Lower leg skin (tissue), 4 donors: ENCODE measurements at places on chromosomes 11 and 22. TPM values are rescaled to one million over a fixed set of nuclear protein-coding genes. Genes with fewer than 3 reads are reported as not detected.

GRCh38 chr11:46277313-46277621 lies 195 bp upstream of the CREB3L1 start:
- no peak for DNase-seq

DNA sequence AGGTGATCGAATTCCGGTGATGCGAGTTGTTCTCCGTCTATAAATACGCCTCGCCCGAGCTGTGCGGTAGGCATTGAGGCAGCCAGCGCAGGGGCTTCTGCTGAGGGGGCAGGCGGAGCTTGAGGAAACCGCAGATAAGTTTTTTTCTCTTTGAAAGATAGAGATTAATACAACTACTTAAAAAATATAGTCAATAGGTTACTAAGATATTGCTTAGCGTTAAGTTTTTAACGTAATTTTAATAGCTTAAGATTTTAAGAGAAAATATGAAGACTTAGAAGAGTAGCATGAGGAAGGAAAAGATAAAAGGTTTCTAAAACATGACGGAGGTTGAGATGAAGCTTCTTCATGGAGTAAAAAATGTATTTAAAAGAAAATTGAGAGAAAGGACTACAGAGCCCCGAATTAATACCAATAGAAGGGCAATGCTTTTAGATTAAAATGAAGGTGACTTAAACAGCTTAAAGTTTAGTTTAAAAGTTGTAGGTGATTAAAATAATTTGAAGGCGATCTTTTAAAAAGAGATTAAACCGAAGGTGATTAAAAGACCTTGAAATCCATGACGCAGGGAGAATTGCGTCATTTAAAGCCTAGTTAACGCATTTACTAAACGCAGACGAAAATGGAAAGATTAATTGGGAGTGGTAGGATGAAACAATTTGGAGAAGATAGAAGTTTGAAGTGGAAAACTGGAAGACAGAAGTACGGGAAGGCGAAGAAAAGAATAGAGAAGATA lies at the start of gene MALAT1:
Gene MALAT1, plus strand, starts transcription at position 69 of the 736 bp plus-strand sequence.
- DNase-seq: peak; percentile 94

DNA sequence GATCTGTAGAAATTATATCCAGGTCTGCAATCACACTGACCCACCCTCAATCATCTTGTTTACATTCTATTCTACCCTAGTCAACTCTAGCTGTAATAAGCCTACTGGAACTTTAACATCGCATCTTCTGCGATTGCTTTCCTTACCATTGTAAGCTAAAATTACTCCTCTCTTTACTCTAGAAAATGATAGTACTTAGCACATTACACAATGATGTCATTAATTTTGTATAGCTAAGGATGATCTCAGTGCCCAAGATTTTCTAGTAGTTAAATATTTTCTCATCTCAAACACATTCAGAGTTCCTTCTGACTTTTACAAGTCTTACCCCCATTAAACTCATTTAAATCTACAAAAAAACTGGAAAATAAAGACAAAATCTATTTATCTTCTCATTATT lies 39.6 kb upstream of the CTSC start:
- DNase-seq: no peak

The PRDX5 gene
- 170 TPM for total RNA-seq

DNA sequence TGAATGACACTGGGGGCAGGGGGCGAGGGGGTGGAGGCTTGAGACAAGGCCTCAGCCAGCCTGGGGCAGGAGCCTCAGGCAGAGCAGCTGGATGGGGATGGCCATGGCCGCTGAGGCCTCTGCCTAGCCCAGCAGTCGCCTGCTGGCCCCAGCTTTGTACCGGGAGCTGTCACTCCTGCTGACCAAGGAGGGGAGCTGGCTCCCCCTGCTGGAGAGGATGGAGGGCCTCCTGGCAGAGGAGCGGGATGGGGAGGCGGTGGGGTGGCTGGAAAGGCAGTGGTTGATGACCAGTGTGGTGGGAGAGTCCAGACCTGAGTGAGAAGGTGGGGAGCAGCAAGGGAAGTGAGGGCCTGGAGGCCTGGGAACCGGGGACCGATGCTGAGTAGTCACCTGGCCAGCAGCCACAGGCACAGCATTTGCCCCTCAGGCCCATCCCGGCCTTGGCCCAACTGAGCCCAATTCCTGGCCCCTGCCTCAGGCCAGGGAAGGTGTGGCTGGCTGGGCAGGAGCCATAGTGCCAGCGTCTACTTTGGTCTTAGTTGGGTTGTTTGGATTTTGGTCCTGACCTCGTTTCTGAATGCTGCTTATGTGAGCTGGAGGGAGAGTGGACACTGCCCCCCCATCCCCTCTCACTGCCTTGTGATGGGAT lies 6.0 kb upstream of the SUSD2 start:
- DNase-seq: peak; percentile 63

DNA sequence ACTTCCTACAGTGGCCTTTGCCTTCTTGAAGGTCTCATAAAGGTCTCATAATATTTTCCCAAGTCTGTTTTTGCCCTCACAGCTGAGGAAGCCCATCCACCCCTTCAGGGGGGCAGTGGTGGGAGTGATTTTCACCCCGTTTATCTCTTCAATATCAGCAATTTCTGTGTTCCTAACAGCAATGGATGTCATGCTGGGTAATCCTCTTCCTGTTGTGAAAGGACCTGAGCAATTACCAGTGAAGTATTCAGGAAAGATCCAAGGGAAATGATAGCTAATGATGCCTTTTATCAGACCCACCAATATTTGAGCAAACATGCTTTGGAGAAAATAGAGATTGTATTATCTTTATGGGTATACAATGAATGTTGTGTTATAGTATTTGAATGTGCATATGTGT lies 226.9 kb downstream of the INSC start:
- DNase-seq: no peak

The BTG4 gene
- not detected for total RNA-seq

DNA sequence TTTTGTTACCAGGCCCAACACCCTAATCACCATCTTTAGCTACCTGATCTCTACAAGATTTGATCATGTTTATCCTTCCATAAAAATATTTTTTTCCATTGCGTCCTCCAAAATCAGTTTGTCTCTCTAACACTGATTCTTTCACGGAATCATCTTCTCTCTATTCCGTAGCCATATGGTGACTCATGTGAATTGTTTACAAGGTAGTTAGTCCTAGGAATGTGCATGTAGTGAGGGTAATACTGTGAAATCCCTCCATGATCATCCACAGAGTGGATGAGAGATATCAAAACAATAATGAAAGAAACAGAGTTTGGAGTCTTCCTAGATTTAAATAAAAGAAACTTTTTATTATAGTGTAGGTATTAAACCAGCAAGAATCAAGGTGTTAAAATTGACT lies 230.2 kb downstream of the METTL15 start:
- no peak for DNase-seq

GRCh38 chr22:50045211-50046018 lies 12.7 kb downstream of the TTLL8 start:
- DNase-seq: no peak

- no peak for DNase-seq
These were observed 9.1 kb upstream of the PSMA1 start for GRCh38 chr11:14529321-14529720.

- DNase-seq: no peak
These were observed 60.4 kb downstream of the KCNJ1 start for GRCh38 chr11:128806506-128807261.

The PRODH gene
- 22.6 TPM for total RNA-seq
